ENCODE measurements at places on chromosomes 5 and 9. TPM values are rescaled to one million over a fixed set of nuclear protein-coding genes. Genes with fewer than 3 reads are reported as not detected.

GRCh38 chr9:121283856-121284732 lies 16.1 kb downstream of the GSN start:
- no peak for DNase-seq

- DNase-seq, result no peak
These were observed 102.0 kb upstream of the NFIB start for GRCh38 chr9:14415947-14416346.

ADGRV1 gene
- 0.71 TPM for total RNA-seq

DNA sequence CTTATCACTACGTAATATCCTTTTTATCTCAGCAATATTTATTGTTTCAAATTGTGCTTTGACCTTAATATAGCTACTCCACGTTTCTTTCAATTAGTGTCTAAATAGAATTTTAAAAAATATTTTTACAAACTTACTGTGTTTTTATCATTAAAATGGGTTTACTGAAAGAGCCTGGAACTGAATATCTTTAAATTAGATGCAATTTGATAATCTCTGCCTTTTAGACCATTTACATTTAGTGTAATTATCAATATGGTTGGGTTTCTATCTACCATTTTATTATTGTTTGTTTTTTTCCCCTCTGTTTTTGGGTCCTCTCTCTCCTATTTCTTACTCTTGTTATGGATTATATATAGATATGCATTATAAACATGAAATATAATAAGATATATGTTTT lies 327.8 kb downstream of the IRX2 start:
- DNase-seq, result no peak

DNA sequence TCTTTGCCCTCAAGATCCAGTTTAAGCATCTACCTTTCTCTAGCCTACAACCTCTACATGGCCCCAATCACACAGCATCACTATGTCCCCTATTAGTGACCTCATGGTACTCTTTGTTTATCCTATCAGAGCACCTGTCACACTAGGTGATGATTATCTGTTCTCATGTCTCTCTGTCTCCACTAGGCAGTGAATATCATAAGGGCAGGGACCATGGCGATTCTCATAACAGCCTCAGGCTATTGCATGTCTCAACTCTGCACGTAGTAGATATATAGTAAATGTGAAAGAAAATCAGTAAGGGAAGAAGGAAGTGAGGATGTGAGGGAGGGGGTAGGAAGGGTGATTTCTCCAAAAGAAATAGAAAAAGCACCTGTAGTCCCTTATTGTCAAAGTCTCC lies 311.0 kb downstream of the NSG2 start:
- DNase-seq, result no peak

GRCh38 chr5:143865426-143866025 lies 53.6 kb downstream of the HMHB1 start:
- DNase-seq, result no peak

DNA sequence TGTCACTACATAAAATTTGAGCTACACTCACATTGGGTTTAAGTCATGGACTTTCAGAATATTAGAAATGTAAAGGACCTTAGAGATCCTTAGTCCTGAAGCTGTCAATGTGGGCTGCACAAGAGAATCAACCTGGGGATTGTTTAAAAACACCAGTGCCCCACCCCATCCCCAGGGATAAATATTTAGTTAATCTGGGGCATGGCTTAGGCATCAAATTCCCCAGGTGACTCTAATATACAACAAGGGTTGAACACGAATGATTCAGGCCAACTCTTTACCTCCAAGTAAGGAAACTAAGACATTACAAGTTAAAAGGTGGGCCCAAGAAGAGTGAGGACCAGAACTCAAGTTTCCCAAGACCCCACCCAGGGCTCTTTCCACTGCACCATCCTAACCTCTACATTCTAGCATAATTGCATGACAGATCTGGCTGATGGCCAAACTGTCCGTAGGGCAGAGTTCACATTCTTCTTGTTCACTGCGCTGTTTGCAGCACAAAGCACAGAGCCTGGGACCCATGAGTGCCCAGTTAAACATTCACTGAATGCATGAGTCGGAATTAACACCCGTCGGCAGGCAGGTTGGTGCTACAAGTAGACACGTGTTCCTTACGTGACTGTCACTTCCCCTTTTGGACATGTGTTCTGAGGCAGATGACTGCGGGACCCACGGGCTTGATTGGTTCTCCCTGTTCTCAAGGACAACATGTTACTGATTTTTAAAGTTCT lies 25.2 kb downstream of the CYFIP2 start:
- DNase-seq, result no peak

- no peak for DNase-seq
These were observed 152.6 kb upstream of the MAST4 start for GRCh38 chr5:66443462-66444130.

BSPRY gene
- total RNA-seq, result not detected

- peak; percentile 7 for DNase-seq
These were observed 87.5 kb upstream of the SSBP2 start for GRCh38 chr5:81838307-81838906.

DNA sequence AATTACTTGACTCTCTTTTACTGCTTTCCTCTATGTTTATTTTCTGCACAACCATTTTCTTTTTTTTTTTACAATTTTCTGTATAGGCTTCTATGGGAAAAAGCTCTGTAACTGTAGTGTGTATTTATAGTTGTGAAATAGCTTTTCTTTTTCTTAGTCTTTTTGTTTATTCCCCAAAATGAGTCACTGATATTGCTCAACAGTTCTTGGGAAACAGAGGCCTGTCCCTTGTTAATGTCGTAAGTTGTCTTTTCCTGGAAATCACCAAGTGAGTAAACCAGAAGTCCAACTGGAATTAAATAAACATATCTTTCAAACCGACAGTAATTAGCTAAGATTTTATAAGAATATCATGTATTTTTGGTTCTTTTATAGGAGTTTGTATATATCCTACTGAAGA lies 325.1 kb upstream of the PRR16 start:
- peak; percentile 35 for DNase-seq

DNA sequence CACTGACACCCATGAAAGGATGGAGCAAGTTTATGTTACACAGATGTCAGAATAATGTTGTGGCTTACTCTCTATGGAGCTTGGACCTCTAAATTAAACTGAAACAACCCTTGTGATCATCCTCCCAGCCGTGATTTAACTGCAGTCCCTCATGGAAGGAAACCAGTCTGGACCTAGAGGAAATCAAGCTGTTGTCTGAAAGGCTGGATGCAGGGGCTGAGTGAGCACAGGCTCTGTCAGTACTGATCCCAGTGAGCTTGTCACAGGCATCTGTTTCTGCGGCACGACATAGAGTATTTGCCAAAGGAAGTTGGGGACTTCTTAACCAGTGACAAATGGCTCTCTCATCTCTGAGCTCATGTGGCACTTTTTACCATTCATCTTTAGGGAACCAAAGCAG lies 282.9 kb upstream of the MAP3K1 start:
- no peak for DNase-seq

DNA sequence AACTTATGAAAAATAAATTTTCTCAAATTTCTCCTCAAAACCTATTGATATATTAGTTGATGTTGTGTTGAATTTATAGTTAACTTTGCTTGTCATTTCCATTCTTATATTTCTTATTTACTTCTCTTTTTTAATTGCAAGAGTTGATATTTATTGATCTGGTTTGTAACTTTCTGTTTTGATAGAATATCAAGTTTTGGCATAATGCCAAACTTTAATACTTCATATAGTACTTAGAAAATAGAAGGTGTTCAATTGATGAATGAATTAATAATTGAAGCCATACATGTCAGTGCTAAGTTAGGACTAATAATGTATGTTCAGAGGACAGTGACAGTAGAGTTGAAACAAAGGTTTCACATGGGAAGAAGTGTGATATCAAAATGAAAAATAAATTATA lies 27.9 kb downstream of the ERCC6L2 start:
- no peak for DNase-seq

DNA sequence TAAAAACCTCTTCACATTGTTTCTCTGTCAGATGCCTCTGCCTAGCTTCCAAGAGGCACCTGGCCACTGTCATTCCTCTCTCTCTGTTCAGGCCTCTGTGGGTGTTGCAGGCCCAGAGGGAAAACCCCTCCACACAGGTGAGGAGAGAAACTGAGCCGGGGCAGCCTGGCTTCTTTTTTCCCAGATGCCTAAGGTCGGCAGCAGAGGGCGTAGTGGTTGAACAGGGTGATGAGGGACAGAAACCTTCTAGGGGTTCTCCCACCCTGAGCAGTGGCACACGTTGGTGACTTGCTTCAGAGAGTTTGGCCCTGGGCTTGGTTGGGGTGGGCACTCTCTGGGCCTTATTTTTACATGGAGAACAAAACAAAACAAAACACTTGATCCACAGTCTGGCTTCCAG lies 12.2 kb downstream of the IL9 start:
- DNase-seq, result no peak

DNA sequence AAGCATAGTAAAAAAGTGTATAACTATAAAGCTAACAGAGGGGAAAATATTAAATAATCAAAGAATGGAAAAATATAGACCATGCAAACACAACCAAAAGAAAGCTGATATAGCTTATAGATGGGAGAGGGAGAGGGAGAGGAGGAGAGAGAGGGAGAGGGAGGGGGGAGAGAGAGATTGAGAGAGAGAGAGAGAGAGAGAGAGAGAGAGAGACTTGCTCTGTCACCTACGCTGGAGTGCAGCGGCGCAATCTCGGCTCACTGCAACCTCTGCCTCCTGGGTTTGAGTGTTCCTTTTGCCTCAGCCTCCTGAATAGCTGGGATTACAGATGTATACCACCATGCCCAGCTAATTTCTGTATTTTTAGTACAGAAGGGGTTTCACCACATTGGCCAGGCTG lies 110.6 kb downstream of the RAPGEF6 start:
- DNase-seq, result no peak

SPINK7 gene
- total RNA-seq, result not detected

DNA sequence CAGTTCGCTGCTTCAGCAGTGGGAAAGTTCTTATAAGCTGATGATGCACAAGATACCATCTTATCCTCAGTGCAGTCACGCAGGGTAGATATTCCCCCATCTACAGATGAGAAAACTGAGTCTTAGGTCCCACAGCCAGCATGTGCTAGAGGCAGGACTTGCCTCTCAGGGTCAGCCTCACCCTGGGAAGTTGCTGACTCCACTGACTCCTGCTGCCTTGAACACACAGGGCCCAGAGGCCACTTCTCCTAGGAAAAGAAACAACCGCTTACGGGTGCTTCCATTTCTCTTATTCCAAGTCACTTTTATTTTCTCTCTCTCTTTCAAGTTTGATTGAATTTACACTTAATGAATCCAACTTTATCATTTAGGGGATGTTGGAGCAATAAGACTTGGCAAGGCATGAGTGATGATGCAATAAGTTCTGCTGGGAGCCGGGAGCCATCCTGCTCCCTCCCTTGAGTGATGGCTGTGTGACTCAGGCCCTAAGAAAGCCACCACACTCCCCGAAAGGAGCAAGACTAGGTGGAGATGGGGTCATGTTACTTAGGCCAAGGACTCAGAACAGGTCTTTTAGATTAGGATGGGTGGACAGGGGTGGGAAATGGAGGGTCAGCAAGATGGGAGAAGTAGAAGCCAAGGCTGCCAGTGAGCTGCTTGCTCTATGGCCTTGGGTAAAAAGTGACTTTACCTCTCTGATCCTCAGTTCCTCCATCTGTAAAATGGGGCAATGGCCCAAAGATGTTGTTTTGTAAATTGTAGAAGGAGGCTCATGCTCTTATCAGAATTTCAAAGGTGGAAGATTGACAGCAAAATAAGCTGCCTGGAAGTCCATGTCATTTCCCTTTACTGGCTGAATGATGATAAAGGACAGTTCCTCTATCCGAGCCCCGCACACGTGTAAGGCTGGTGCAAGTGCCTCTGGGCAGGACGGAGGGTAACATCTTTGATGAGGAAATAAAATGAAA lies 67.4 kb upstream of the ZNF618 start:
- no peak for DNase-seq

GNA14 gene
- total RNA-seq, result not detected

DNA sequence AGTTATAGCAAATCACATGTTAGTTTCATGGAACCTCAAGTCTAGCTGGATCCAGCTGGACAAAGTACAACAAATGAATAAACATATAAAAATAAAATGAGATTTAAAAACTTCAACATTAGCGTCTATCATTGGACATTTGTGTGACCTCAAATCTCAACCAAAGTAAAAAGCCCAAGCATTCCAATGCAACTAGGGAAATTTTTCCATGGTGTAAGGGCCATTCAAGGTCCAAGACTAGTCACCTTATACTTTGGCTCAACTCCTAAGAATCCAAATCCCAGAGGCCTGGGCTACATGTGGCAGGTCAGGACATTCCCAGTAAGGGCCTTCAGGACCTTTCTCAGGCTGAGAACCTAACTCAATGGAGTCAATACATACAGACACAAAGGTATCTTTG lies 137.4 kb upstream of the DMAC1 start:
- DNase-seq, result no peak

RPL35 gene
- total RNA-seq, result 1,805 TPM

DNA sequence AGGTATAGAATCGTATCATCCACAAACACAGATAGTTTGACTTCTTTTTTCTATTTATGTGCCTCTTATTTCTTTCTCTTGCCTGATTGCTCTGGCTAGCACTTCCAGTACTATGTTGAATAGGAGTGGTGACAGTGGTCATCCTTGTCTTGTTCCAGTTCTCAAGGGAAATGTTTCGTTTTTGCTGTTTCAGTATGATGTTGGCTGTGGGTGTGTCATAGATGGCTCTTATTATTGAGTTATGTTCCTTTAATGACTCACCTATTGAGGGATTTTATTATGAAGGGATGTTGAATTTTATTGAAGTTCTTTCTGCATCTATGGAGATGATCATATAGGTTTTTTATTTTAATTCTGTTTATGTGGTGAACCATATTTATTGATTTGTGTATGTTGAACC lies 70.3 kb downstream of the ENC1 start:
- no peak for DNase-seq

SLCO6A1 gene
- total RNA-seq, result not detected

DRD1 gene
- not detected for total RNA-seq

DNA sequence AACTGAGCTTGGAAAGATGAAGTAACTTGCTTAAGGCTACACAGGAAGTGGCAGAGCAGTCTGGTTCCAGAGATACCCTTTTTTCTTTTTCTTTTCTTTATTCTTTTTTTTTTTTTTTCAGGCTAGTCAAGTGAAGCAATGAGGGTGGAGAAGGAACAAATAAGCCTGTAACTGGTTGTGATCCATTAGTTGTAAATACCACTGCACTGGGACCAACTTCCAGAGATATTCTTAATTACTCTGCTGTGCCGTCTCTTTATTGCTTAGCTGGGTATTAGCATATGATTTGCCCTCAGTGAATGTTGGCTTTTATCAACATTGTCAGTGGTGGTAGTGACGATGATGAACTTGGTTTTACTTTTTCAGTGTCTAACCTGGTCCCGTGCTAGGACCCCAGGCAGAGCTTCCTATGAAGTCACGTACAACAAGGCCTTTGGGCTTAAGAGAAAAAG lies 26.7 kb downstream of the LNPEP start:
- peak; percentile 22 for DNase-seq

ARL14EPL gene
- total RNA-seq, result 1.0 TPM

MARCOL gene
- total RNA-seq, result not detected

GRCh38 chr9:3888497-3888858 lies 362.7 kb upstream of the RFX3 start:
- DNase-seq, result no peak

SLC31A1 gene
- 8.7 TPM for total RNA-seq

ADAMTSL2 gene
- total RNA-seq, result 0.33 TPM

RICTOR gene
- total RNA-seq, result 128 TPM

LHX6 gene
- total RNA-seq, result not detected

NELFB gene
- 17.6 TPM for total RNA-seq

All from CD8-positive, alpha-beta T cell (primary cell).